Esophagus muscularis mucosa (tissue), 4 donors: ENCODE measurements at places on chromosomes 7 and 10.

GRCh38 chr7:31633894-31634494, 53.0 kb upstream of the PPP1R17 start:
- DNase-seq, result no peak

GRCh38 chr7:83876593-83876992, 227.7 kb upstream of the SEMA3E start:
- DNase-seq, result no peak

DNA sequence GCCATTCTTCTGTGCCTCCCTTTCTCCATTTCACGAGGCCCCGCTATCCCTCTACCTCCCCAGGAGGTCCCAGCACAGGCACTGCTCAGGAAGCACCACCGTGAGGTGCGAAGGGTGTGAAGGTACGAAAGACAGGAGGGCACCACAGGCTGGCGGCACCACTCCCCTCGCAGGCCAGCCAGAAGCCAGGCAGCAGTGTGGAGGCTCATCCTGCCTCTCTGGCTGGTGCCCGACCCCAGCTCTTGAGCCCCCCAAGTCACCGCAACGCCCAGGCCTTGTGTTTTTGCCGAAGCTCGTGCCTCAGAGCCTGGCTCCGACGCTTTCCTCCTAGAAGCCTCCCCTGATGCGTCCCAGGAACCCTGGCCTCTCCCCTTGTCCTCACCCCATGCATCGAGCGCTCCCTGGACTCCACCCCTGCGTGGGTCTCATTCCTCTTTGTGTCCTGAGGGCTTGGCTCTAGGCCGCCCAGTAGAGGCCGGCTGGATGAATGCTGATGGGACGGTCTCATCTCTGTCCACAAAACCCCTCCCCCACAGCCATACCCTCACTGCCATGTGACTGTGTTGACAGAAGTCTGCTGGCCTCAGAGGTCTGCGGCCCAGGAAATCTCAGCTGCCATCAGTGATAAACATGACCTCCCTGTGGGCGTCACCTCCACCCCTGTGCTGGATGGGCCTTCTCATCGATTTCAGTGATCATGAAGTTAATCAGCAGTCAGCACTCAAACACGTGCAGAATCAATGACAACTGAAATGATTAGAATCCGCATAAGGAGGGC, 19.3 kb downstream of the BRI3 start:
- no peak for DNase-seq

- peak; percentile 79 for DNase-seq
These were observed 97.1 kb downstream of the VOPP1 start for GRCh38 chr7:55474944-55475854.

GRCh38 chr10:110533149-110533548, 34.3 kb upstream of the SMC3 start:
- no peak for DNase-seq

DNA sequence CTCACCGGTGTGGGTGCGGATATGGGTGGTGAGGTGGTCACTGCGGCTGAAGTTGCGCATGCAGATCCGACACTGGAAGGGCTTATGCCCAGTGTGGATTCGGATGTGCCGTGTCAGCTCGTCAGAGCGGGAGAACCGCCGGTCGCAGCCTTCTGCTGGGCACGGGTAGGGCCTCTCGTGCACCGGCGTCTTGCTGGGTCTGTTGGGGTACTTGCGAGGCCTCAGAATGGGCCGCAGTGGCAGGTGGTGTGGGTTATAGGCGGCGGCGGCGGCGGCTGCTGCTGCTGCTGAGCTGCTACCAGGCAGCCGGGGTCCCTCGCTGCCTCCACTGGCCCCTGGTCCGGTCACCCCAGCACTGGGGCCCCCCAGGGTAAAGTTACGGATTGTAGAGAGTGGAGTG, 2.7 kb downstream of the EGR2 start:
- no peak for DNase-seq

DNA sequence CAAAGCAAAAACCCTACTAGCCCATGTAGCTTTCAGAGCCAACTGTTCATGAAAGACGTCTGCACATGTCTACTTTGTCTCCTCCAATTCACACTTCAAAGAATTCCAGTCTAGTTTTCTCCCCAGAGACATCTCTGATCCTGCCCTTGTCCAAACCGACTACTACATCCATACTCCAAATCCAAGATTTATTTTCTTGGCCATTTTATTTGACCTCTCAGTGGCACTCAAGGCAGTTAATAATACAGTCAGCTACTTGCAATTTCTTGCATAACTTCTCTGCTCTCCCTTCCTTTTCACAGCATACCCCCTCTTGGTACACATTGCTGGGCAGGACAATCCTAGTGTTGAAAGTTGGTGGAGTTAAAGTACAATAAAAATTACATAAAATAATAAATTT, 170.9 kb upstream of the INHBA start:
- no peak for DNase-seq
